ENCODE measurements at places on chromosomes 5 and 9. TPM values are rescaled to one million over a fixed set of nuclear protein-coding genes. Genes with fewer than 3 reads are reported as not detected.

- DNase-seq: no peak
Observed at GRCh38 chr5:132225165-132226032, 2.3 kb downstream of the P4HA2 start.

The BSPRY gene
- total RNA-seq: 55.7 TPM

DNA sequence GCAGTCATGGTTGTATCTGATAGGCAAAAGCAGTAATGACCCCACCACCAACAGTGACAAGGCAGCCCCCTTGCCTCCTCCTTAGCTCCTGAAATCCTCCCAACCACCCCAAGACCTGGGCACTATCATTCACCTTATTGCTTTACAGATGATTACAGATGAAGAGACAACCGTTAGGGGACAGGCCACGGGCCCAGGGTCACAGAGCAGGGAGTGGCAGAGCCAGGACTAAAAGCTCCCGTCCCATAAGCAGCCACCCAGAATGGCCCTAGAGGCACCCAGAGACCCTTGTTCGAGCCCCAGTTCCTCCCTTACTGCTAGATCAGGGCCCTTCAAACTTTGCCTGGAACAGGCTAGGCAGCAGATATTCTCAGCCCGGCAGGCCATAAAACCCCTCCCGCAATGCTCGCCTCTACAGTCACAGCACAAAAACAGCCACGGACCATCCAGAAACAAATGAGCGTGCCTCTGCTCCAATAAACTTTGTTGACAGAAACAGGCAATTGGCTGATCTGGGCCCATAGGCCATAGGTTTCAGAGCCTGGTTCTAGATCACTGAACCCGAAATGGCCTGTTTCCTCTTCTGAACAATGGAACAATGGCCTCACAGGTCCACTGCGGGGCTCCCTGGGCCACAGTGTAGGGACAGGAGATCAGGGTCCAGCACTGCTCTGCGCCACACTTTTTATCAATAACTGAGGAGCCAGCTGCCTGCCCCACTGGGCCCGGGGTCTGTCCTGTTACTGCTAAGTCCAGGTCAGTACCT lies 67.0 kb downstream of the LRSAM1 start:
- DNase-seq: no peak

DNA sequence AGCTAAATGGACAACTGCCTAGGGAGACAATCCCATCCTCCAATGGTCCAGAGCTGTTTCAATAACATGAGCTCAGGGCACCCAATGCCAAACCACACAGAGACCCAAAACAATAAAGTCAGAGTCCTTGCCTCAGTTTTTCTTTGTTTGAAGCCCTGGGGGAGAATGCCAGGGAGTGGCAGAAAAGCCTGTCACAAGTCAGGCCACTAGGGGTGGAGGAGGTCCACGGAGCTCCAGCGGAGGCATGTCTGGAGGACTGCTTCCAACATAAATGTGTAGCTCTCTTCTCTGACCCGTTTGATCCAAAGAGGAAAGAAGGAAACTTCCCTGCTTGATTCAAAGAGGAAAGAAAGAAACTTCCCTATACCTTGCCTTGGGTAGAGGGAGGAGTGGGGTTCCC lies 175.3 kb downstream of the HSPA4 start:
- no peak for DNase-seq

DNA sequence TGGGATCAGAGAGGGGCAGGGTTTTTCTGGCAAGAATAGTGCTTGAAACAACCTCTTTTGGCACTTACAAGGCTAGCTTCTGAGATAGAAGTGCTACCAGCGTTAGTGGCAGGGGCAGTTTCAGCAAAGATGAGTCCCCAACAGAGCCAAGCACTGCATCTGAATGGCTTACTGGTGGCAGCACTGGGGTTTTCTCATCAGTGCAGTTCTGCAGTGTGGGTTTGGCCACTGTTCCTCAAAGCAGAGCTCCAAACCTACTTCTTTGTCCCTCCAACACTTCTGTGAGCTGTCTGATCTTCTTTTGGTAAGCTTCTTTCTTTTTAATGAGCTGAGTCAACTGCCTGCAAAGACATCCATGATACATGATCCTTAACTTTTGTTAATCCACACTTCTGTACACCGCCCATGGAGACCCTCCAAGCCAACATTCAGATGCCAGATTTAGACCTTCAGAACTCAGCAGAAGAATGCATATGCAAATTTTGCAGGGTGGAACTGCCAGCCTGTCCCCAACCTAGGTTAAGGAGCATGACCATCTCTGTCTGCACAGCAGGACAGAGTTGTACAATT lies 29.9 kb upstream of the FSTL4 start:
- DNase-seq: no peak

DNA sequence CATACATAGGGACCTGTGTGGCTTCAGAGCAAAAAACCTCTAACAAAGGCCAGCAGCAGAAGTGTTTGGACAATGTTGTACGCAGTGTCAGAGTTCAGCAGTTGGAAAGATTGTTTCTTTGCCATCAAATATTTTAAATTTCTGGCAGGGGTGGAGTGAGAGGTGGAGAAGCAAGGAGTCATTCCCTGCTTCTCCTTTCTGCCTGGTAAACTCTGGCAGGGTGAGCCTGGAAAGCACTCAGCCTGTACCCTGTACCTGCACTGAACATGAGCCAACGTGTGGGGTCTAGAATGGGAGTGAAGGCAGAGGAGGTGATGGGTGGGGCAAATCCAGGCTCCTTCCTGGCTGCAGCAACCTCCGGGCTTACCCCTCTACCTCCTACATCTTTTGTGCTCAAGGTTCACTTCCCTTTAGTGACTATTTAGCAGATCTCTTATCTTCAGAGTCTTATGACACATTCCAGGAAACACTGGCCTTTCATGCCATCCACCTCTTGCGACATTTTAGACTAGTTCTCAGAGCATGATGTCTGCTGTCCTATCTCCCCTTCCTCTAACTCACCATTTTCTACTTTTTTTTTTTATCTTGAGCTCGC lies 445.0 kb upstream of the PIK3R1 start:
- DNase-seq: peak; percentile 62

GRCh38 chr5:174311531-174312269 lies 266.2 kb downstream of the NSG2 start:
- no peak for DNase-seq

GRCh38 chr9:87578625-87579024 lies 81.0 kb downstream of the DAPK1 start:
- no peak for DNase-seq

DNA sequence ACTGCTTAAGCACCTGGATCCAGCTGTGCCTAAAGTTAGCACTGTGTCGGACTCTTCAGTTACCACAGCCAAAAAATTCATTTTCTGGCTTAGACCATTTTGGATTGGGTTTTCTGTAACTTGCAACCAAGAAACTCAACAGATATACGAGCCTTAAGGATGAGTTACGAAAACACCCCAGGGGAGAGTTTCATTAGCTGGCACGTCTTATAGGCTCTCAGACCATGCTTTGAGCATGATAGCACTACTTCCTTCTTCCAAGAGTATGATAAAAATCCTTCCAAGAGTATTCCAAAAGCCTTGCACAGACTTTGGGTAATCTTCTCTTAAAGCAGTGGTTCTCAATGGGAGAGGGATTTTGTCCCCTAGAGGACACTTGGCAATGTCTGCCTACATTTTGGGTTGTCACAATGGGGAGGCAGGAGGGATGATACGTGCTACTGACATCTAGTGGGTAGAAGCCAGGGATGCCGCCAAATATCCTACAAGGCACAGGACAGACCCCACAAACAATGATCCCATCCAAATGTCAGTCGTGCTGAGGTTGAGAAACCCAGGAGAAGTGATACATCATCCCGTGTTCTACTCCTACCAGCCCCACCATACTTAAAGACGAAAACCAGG lies 64.8 kb downstream of the SMIM23 start:
- peak; percentile 54 for DNase-seq
